ENCODE measurements at places on chromosomes 1 and 21. TPM values are rescaled to one million over a fixed set of nuclear protein-coding genes. Genes with fewer than 3 reads are reported as not detected.

DNA sequence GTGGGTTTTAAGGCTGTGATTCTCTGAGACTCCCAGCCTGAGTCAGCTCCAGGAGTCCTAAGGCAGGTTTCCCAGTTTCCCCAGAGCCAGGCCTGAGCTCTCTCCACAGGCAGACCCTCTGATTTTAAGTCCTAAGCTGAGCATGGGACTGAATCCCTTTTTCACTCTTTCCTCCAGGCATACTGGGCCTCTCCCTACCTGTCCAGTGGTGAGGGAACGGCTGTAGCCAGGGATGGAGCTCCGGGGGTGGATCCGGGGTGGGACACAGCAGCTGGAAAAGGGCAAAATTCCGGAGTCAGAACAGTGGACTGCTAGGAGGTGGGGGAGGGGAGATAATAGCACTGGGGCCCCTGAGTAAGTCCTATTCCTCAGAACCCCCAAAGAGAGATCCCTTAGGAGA, 30.0 kb downstream of the DLGAP3 start:
- no peak for DNase-seq

DNA sequence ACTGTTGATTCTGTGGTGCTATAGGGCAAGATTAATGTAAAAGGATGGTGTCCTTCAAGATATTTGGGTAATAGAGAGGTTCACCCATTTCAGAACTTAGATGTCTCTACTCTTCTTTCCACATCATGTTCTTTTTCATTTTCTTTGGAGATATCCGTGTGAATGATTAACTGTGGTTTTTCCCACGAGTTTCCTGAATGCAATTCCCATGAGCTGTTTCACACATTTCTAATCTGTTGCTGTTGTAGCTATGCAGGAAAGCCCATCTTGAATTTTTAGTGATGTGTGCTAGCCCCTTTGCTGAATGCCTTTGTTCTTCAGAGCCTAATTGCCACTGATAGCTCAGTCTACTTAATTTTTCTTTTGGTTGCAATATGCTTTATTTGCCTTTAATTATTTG, 27.6 kb downstream of the SNX27 start:
- DNase-seq = no peak

- no peak for DNase-seq
These were observed 18.4 kb upstream of the C1QA start for GRCh38 chr1:22618056-22618455.

Gene TNFSF18
- total RNA-seq = not detected

Gene TLR5
- total RNA-seq = 0.58 TPM

Gene LCE6A
- total RNA-seq = not detected
